ENCODE measurements at places on chromosomes 2 and 18. TPM values are rescaled to one million over a fixed set of nuclear protein-coding genes. Genes with fewer than 3 reads are reported as not detected.

C1QL2 gene
- total RNA-seq = not detected

- H3K36me3 ChIP-seq = no peaks in the 10 kb centered on the region
- DNase-seq = no peak
- H3K27me3 ChIP-seq = no peaks in the 10 kb centered on the region
Observed at GRCh38 chr2:56132138-56132537, 51.7 kb upstream of the CCDC85A start.

- H3K27me3 ChIP-seq = no peaks in the 10 kb centered on the region
- DNase-seq = no peak
- no peak overlapping the region for H3K4me3 ChIP-seq
- H3K27ac ChIP-seq = no peak overlapping the region
Observed at GRCh38 chr2:25280051-25280687, 61.6 kb downstream of the DNMT3A start.

UPP2 gene
- total RNA-seq = not detected

All from colonic mucosa (tissue), 4 donors.